Left ventricle myocardium inferior (tissue), 1 donor: ENCODE measurements at places on chromosomes 5 and 9.

DNA sequence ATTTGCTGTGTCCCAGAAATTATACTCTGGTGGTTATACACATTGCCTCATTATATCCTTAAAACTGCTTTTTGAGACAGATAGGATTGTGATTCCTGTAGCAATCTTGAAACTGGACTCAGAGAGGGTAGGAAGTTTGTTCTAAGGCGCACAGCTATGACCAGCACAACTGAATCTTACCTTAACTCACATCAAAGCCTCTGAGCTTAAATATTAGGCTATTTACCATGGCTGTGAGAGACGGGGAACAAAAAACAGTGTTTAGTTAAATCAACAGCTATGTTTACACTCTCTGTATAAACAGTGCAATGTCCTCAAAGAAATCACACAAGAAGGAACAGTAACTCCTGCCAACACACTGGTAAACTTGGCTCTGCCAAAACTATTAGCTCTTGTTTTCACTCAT is 50.9 kb upstream of the TUT7 start:
- DNase-seq: no peak

- no peak for DNase-seq
These were observed 27.1 kb downstream of the ORM2 start for GRCh38 chr9:114356792-114357191.

DNA sequence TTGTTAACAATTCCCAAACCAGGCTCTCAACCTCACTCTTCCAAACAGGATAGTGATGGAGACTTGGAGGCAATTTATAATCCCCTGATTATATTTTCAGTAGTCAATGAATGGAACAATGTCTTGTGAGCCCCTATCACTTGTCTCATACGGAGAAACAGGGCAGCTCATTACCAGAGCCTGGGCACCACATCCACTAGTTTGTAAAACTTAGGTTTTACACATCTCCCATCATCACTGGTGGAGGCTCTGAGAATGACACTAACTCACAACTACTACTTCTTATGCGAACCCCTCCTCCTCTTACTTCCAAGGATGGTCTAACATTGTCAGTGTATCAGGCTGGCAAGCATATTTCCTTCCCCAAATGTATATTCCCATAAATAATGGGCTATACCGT is 253.7 kb downstream of the EPB41L4A start:
- DNase-seq: no peak

DNA sequence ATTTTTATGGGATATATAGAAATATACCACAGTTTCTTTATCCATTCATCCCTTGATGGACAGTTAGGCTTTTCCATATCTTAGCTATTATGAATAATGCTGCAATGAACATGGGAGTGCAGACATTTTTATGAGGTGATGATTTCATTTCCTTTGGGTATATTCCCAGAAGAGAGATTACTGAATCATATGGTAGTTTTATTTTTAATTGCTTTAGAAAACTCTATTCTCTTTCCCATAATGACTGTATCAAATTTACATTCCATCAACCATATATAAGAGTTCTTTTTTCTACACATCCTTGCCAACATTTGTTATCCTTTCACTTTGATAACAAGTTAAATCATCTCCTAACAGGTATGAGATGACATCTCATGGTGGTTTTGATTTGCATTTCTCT is 821.6 kb downstream of the TLE1 start:
- DNase-seq: no peak

DNA sequence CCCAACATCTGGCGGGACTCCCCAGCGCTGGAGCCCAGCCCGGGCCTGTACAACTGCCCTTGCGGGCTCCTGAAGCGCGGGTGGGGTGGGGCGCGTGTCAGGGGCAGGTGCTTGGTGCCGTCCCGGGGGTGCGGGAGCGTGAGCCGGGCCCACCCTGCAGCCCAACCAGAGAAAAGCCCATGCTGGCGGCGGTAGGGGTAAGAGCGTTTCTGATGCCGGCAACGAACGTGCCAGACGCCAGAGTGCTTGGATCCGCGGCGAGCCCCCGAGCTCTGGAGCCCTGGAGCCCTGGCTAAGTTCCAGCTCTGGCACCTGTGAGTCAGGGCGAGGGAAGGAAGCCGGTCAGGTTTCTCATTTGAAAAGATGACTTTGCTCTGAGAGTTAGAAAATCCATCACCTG is 58.0 kb downstream of the ZNF510 start:
- no peak for DNase-seq

DNA sequence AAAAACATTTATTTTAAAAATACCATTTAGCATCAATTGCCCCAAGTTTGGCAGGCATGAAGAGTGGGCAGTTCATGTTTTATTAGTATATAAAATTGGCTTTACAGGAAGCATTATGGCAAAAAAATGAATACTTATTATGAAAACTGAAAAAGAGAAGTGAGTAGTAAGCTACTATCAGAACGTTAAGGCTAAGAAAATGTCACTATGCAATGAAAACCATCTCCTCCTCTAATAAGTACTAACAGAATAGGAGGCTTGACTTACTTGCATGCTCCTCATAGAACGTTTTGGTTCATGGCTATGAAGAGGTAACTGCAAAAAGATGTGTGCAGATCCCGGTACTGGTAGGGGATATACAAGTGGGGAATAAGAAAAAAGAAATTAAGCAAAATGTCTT is 23.6 kb downstream of the TICAM2 start:
- DNase-seq: no peak

- no peak for DNase-seq
These were observed 270.9 kb downstream of the GAS1 start for GRCh38 chr9:86676396-86676795.

- DNase-seq: no peak
These were observed 220.2 kb downstream of the EFNA5 start for GRCh38 chr5:107450531-107450930.

DNA sequence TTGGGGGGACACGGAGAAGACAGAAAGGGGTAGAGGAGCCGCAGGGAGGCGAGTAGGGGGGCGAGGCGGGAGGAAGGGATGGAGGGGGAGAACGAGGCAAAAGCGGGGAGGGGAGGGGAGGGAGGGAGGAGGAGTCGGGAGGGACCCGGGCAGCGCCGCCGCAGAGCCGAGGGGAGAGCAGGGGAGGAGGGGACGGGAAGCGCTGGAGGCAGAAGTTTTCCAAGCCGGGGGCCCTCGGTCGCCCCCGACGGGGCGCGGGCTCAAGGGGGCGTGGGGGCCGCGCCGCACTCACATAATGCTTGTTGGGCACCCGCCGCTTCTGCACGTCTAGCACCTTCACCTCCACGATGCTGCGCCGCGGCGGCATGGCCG is 353 bp downstream of the SH3PXD2B start:
- DNase-seq: peak; percentile 50

DNA sequence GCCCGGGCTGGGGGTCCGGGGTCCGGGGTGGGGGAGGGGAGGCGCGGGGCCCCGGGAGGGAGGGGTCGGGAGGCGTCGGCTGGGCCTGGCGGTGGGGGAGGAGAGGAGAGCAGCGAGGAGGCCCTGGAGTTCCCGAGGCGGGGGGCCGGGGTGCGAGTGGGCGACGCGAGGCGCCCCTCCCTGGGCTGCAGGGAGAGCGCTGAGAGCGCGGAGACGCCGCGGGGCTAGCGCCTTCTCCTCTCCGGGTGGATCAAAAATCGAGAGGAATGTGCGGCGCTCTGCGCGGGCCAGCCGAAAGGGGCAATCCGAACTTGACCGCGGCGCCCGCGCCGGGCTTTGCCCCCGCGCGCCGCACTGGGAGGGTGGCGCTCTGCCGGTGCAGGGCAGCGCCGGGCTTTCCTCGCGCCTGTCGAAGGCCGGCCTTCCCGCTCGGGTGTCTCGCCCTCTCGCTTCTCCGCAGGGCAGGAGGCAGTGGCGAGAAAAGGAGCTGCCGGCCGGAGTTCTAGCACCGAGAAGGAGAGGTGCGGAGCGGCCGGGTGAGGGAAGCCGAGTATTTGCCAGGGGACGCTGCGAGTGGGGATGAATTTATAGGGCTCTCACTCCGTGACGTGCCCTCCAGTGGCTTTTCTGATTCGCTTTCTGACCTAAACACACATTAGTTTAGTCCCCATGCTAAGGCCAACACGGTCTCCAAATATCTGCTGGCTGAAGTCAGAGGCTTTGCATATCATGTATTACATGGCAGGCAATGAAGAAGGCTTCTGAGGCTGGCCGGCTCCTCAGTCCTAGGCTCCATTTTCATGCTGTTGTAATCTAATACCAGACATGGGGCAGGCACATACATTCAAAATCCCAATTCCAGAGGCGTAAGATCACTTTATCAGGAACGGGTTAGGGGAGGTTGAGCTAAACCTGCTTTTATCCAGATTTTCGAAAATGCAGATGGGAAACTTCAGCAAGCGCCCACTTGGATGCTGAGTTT is 503 bp upstream of the GDNF start:
- DNase-seq: peak; percentile 26

- no peak for DNase-seq
These were observed 14.2 kb downstream of the NUDT2 start for GRCh38 chr9:34343605-34344004.

DNA sequence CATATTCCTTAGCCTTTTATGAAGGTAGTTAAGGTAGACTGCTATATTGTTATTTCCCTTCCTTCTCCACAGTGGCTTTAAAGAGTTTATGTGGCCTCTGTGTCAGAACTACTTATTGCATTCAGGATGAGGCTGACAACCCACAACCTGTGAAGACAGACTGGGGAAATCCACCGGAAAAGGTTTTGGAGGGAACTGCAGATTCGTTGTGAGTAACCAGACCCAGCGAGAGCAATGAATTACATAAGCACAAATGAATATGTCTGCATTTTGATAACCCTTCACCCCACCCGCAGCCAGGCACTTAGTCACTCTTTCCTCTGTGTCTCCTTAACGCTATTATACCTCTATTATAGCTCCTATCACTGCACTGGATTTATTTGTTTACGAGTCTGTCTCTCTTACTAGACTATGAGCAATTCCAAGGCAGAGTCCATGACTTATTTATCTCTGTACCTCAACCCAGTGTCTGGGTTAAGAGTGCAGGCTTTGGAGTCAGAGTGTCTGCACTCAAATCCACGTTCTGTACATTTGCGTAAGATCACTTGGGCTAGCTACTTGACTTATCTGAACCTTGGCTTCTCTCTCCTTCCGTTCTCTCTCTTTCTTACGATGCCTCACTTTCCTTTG is 19.2 kb downstream of the KCTD16 start:
- no peak for DNase-seq

DNA sequence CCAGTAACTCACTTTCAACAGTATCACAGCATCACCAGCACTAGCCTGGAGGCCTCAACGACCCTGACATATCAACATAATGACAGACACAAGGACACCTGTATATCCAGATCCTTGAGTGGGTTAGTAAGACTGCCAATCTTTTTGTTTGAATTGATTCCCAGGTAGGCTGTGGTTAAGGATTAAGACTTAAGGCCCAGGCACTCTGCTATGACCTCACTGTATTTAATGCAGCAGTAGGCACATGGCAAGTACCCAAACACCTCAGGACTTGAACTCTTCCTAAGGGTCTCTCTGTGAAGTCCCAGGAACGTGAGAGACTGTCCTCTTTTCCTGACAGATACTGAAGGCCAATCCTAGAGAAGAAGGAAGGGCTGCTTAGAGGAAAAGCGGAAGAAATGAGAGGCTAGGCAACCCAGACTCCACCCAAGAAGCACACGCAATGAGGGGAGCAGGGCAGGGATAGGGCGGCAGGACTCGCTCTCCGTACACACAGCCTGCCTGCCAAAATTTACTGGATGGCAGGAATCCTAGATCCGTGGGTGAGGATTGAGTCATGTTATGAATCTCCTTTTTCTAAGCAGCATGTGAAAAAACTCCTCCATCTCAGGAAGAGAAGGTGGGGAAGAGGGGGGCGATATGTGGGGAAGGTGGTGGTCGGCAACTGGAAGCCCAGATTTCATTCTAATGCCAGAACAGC is 93.4 kb downstream of the SIL1 start:
- DNase-seq: peak; percentile 48

- DNase-seq: no peak
These were observed 147.9 kb downstream of the MSX2 start for GRCh38 chr5:174872271-174872670.

- DNase-seq: no peak
These were observed 112.5 kb upstream of the TBC1D2 start for GRCh38 chr9:98367923-98368322.

GRCh38 chr5:69038539-69038938 is 55.3 kb upstream of the SLC30A5 start:
- no peak for DNase-seq

GRCh38 chr5:95840956-95841705 is 18.6 kb upstream of the GLRX start:
- no peak for DNase-seq

GRCh38 chr9:88766778-88767503 is 224.3 kb upstream of the S1PR3 start:
- no peak for DNase-seq

- no peak for DNase-seq
These were observed 74.7 kb downstream of the PTTG1 start for GRCh38 chr5:160496334-160496733.

- no peak for DNase-seq
These were observed 17.7 kb downstream of the ZDHHC11B start for GRCh38 chr5:766666-767431.
